Smooth muscle cell of the umbilical artery (primary cell): ENCODE measurements at places on chromosomes 1 and 21. TPM values are rescaled to one million over a fixed set of nuclear protein-coding genes. Genes with fewer than 3 reads are reported as not detected.

MPL gene
- total RNA-seq = not detected in 2 replicates

GNAT2 gene
- 0.09 TPM in 1 of 2 replicates, not detected in the other for total RNA-seq

FCRL6 gene
- not detected in 2 replicates for total RNA-seq

TTC39A gene
- total RNA-seq = 0.30 and 0.51 TPM in 2 replicates

LCE6A gene
- not detected in 2 replicates for total RNA-seq

SLFNL1 gene
- 0.65 and 0.89 TPM in 2 replicates for total RNA-seq

CELA2A gene
- total RNA-seq = not detected in 2 replicates

DPYD gene
- total RNA-seq = 35.6 and 45.4 TPM in 2 replicates

ITLN2 gene
- not detected in 2 replicates for total RNA-seq

LCE3E gene
- total RNA-seq = not detected in 2 replicates

ETS2 gene
- total RNA-seq = 21.1 and 28.1 TPM in 2 replicates

PRAMEF14 gene
- total RNA-seq = not detected in 2 replicates

FCGR2B gene
- not detected in 2 replicates for total RNA-seq

USH2A gene
- total RNA-seq = not detected in 2 replicates

HNRNPCL2 gene
- not detected in 2 replicates for total RNA-seq

HSD3B1 gene
- not detected in 2 replicates for total RNA-seq

PYHIN1 gene
- total RNA-seq = not detected in 2 replicates

ATP6V1G3 gene
- not detected in 2 replicates for total RNA-seq

TAL1 gene
- under 0.01 TPM in 1 of 2 replicates, not detected in the other for total RNA-seq

GUCA2B gene
- not detected in 2 replicates for total RNA-seq

PDE4B gene
- total RNA-seq = 7.6 and 15.1 TPM in 2 replicates

ASTN1 gene
- total RNA-seq = under 0.01 and 0.28 TPM in 2 replicates

CCDC17 gene
- 0.30 and 0.78 TPM in 2 replicates for total RNA-seq

NFASC gene
- total RNA-seq = 10.1 and 35.9 TPM in 2 replicates

RGS7 gene
- total RNA-seq = not detected in 2 replicates

FAM78B gene
- total RNA-seq = 0.32 TPM in 1 of 2 replicates, not detected in the other

TRABD2B gene
- under 0.01 and 0.14 TPM in 2 replicates for total RNA-seq

PTPN7 gene
- not detected in 2 replicates for total RNA-seq

S100A7 gene
- total RNA-seq = not detected in 2 replicates

HUNK gene
- not detected in 2 replicates for total RNA-seq

CFHR2 gene
- total RNA-seq = not detected in 2 replicates

PPIAL4G gene
- total RNA-seq = not detected in 2 replicates

ZNF669 gene
- 6.0 and 12.8 TPM in 2 replicates for total RNA-seq

AZIN2 gene
- 7.2 and 30.3 TPM in 2 replicates for total RNA-seq

GJA4 gene
- total RNA-seq = 0.09 TPM in 1 of 2 replicates, not detected in the other

OPTC gene
- total RNA-seq = not detected in 2 replicates

CNR2 gene
- not detected in 2 replicates for total RNA-seq

SLC44A5 gene
- total RNA-seq = under 0.01 and 0.09 TPM in 2 replicates

NBPF3 gene
- 24.9 and 33.3 TPM in 2 replicates for total RNA-seq

LRRC38 gene
- not detected in 2 replicates for total RNA-seq

CTSS gene
- 2.2 and 4.2 TPM in 2 replicates for total RNA-seq

IFNAR1 gene
- 35.9 and 57.0 TPM in 2 replicates for total RNA-seq

KCNC4 gene
- 3.9 and 17.3 TPM in 2 replicates for total RNA-seq

LYPD8 gene
- not detected in 2 replicates for total RNA-seq

GNG12 gene
- total RNA-seq = 149 and 228 TPM in 2 replicates

CLCA4 gene
- not detected in 2 replicates for total RNA-seq
